ENCODE measurements at places on chromosomes 11 and 22. TPM values are rescaled to one million over a fixed set of nuclear protein-coding genes. Genes with fewer than 3 reads are reported as not detected.

The KRTAP5-2 gene
- not detected for total RNA-seq

The LARGE2 gene
- total RNA-seq: not detected

The POU2AF2 gene
- total RNA-seq: not detected

The C11orf65 gene
- 1.1 TPM for total RNA-seq

The USP2 gene
- total RNA-seq: under 0.01 TPM

The APOL6 gene
- total RNA-seq: 18.4 TPM

The ANO1 gene
- total RNA-seq: not detected
